ENCODE measurements at places on chromosomes 16 and 17.

DNA sequence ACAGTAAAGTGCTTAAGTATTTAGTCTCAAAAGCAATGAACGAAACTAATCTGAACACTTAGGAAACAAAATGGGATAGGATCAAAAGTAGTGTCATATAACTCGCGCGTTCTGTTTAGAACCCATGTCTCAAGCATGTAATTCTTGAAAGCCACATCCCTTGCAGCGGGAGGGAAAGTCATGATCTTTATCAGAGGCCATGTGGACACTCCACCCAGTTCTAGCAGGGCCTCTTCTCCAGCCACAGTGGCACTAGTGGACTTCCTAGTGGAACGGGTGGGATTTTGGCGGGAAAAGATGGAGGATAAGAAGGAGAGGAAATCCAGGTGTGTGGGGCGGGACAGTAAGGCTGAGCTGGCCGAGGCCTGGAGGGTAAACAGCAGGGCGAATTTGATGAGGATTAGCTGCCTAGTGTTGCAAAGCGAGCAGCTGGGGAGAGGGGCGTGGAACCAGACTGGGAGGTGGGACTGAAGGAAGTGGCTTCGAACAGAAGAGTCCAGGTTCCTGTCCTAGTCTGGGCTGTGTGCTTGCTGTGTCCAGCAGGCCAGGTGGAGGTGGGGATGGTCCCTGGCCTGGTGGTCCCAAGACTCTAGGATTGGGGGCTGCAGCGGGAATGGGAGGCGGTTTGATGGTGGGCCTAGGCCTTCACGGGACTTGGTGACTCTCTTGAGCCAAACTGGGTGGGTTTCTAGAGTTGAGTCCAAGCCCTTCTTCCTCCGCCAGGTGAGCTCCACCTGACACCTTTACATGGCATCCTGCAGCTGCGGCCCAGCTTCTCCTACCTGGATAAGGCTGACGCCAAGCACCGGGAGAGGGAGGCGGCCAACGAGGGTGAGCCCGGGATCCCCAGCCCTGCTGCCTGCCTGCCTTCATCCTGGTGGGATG lies 15.9 kb downstream of the POLR3E start:
- no peak for DNase-seq

DNA sequence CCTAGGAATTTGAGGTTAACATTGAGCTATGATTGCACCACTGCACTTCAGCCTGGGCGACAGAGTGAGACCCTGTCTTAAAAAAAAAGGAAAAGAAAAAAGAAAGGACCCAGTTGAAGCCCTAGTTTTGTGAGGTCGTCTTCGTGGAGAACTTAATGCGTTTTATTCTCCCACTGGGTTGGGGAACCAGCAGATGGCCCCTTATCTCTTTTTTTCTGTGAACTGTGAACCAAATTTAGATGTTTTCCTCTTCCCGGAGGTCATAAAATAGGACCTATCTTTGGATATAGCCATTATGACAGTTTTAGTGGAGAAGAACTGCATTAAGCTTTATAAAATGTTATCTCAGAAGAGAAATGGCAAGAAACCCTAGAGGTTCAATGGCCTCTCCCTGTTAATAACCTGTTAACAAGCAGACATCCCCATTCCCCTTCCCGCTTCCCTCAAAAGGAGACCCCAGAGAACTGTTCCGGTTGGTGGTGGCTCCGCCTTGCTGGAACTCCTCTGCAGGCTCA lies 23.5 kb downstream of the KIAA0513 start:
- DNase-seq = no peak

GRCh38 chr16:81782236-81782635 lies 3.1 kb downstream of the PLCG2 start:
- no peak for DNase-seq

- no peak for DNase-seq
These were observed 248.0 kb upstream of the GSE1 start for GRCh38 chr16:85365120-85365519.

GRCh38 chr17:290626-291025 lies 62.0 kb downstream of the RPH3AL start:
- no peak for DNase-seq

DNA sequence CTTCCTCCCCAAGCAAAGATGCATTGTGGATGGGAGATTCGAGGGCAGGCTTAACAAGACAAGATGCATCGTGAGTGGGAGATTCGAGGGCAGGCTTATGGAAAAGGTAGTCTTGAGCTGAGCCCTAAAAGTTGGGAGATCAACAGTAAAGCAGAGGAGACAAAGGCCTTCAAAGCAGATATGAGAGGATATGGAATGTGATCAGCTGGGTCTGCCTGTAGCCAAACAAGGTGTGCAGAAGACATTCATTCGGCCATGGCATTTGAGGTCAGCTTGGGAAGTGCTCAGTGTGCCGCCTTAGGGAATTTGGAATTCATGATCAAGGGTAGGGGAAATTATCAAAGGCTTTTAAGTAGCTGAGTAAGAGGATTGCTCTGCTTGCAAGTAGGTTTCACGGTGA lies 39.5 kb downstream of the DNAH9 start:
- DNase-seq = no peak

DNA sequence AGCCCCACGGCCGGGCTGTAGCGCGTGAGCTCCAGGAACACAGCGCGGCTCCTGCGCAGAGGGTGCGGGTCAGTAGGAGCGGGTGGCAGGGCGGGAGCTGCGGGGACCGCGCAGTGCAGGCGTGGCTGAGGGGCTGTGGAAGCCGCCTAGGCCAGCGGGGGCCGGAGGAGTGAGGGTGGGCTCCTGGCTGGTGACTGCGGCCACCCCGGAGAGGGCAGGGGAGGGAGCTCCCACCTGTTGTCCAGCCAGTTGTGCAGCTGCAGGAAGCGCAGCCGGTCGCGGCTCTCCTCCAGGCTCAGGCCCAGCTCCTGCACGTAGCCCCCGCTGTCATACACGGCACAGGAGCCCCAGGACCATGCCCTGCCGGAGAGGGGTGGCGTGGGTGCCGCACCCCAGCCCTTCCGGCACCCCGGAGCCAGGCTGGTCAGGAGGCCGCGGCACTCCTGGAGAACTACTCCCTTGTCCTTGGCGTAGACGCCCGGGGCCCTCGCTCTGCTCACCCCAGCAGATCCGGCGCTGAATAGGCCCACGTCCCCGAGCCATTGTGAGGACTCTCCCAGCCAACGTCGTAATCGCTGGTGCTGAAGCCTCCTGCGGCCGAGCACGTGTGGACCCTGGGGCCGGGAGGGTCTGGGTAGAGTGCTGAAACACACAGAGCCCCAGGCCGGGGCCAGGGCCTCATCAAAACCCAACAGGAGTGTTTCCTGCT lies 43.9 kb downstream of the TSC2 start:
- DNase-seq = no peak

GRCh38 chr16:35792516-35793285 lies 2333.3 kb downstream of the TP53TG3F start:
- DNase-seq = no peak

Data from NCI-H446 treated with DMSO at 0.1 percent for 48 hours (cell line).